AG04449 (cell line): ENCODE measurements at places on chromosomes 1 and 21.

- DNase-seq, result peak; percentile 37
Measured at GRCh38 chr21:31426235-31426797, 82.3 kb upstream of the TIAM1 start.

DNA sequence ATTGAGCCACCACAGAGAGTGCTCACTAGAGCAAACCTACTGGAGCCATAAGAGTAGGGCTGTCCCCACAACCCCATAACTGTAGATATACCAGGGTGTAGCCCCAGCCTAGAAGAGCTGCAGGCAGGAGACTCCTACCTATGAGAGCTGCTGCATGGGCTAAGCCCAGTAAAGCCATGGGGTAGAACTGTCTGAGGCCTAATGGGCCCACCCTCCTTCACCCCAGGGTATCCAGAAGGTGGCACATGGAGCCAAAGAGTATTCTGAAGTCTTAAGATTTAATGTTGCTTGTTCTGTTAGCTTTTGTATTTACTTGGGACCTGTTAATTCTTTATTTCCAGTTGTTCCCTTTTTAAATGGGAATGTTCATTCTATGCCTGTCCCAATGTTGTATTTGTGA, 1193.7 kb upstream of the ADGRL2 start:
- no peak for DNase-seq

DNA sequence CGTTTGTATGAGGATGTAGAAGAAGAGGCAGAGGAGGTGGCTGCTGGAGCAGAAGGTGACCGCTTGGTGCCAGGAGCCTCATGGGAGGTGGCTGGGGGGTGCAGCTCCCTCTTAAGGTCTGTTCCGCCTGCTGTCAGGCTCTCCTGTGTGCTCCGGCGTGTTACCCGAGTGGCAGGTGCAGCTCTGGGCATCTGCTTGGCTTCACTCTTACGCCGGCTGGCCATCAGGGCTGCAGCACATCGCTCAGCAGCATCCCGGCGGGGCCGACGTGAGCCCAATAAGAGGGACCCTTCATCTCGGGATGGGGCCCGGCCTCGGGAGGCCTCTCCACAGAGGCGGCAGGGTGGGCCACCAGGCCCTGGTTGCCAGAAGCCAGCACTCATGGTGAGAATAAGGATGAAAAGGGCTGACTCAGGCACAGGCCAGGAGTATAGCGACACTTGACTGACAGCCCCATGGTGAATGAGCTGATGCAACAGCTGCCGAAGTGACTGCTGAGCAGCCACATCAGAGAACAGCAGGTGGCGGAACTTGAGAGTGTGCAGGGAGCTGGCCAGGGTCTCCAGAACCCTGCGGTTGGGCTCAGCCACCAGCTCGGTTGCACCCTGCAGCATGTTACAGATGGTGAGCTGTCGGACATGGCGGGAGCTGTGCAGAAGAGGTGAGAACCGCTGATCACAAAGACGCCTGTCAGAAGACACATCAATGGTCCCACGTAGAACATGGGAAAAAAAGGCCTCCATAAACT, 17.5 kb downstream of the LRRC41 start:
- DNase-seq, result no peak

GRCh38 chr1:9900142-9901043, 9.7 kb downstream of the CTNNBIP1 start:
- DNase-seq, result no peak

DNA sequence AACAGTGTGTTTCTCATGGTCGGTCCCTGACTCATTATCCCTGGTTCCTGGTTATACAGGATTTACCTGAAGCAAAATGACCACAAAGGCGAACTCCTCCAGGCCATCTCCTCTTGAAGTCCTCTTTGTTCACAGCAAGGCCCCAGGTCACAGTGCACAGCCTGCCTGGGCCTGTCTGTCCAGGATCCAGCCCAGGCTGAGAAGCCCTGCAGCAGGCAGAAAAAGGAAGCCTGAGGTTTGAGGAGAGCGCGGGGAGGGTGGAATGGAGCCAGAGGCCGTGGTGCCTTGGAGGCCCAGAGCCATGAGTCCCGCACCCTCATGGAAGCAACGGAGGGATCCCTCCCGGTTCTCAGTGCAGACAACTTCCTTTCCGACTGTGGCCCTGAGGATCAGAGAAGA, 136.8 kb upstream of the IRF2BP2 start:
- no peak for DNase-seq

DNA sequence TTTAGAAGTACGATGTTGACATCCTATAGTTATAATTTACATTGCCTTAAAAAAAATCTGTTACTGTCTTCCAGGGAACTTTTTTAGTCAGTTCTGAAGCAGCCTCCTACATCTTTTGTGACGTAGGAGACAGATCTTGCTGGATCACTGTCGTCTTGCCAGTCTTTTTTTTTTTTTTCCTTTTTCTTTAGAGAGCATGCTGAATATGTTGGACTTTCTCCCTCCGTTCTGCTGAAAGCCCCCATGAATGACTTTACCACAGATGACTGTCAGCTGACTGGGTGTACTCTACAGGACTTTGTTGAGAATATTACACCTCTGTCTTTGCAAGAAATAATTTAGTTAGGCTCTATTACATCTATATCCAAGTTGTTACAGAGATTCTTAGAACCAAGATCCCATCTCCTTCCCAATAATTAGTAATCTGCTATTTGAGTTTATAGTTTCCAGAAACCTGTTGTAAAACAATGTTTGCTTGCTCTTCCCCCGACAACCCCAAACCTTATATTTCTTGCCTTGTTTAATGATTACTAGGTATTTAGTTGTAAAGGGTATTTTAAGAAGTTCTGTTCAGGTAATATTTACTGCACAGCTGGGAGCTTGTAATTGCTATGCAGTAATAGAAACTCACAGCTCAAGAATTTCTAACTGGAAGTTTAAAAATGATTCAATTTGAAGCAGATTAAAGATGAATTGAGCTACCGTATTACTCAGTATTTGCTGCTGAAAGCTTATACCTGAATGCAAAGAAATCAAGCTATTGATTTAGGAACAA, 61.8 kb downstream of the RASAL2 start:
- no peak for DNase-seq

GRCh38 chr1:206581571-206581981, 30.7 kb downstream of the EIF2D start:
- no peak for DNase-seq

DNA sequence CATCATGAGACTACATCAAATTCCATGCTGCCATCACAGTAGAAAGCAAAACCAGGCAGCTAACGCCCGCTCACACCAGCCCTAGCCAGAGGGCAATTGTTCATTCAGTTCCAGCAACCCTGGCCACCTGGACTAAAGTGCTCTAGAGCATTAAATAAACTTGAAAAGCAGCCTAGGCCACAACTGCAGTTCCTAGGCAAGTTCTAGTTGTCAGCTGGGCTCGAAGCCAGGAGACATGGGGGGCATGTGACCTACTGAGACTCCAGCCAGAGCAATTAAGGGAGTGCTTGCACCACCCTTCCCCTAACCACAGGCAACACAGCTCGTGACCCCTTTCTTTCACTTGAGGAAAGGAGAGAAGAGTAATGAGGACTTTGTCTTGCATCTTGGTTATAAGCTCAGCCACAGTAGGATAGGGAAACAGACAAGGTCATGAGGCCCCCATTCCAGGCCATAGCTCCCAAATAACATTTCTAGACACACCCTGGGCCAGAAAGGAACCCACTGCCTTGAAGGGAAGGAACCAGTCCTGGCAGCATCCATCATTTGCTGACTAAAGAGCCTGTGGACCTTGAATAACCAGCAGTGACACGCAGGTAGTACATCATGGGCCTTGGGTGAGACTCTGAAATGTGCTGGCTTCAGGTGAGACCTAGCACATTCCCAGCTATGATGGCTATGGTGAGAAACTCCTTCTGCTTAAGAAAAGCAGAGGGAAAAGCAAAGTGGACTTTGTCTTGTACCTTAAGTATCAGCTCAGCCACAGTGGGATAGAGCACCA, 77.0 kb downstream of the ZZZ3 start:
- DNase-seq, result peak; percentile 17

- DNase-seq, result no peak
Measured at GRCh38 chr1:232040260-232040659, 413.7 kb downstream of the DISC1 start.

DNA sequence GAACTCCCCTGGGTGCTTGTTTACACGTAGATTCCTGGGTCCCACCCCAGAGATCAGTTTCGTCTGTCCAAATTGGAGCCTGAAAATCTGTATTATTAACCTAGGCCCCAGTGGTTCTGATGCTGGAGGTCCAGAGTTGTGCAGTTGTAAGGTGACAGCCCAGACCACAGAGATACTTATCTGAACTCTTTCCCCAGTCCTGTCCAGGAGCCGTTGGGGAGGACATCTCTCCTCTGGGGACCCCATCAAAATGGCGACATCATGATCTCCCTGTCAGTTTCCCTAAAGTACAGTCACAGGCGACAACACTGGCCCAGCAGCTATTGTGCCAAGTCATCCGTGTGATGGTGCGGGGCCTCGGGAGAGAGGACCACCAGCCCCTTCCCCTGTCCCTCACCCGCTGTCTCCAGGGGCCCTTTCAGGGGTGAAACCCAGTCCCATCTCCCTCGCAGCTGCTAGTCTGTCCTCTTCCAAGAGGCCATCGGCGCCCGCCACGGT, 749 bp upstream of the EFHD2 start:
- no peak for DNase-seq

- no peak for DNase-seq
Measured at GRCh38 chr1:43527111-43527878, 3.4 kb upstream of the PTPRF start.

GRCh38 chr21:34881839-34882371, 167.2 kb downstream of the RUNX1 start:
- peak; percentile 75 for DNase-seq

DNA sequence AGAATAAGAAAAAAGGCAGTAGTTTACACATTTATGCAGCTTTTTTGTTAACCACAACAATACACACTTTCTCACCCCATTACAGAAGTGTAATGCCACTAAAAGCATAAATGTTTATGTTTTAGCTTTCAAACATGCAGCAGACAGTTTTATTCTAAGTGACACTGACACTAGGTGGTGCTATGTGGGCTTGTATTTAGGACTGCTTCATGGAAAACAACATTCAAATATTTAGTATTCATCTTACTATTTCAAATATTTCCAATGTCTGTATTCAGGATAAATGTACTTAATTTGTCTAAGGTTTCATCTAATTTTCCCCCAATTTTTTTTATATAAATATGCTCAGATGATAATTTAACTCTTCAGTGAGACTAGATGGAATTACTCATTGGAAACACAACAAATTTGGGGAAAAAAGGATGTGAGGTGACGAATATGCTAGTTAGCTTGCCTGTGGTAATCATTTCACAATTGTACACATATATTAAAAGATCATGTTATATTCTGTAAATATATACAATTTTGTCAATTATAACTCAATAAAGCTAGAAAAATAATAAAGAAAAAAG, 71.4 kb downstream of the USP1 start:
- DNase-seq, result peak; percentile 5

DNA sequence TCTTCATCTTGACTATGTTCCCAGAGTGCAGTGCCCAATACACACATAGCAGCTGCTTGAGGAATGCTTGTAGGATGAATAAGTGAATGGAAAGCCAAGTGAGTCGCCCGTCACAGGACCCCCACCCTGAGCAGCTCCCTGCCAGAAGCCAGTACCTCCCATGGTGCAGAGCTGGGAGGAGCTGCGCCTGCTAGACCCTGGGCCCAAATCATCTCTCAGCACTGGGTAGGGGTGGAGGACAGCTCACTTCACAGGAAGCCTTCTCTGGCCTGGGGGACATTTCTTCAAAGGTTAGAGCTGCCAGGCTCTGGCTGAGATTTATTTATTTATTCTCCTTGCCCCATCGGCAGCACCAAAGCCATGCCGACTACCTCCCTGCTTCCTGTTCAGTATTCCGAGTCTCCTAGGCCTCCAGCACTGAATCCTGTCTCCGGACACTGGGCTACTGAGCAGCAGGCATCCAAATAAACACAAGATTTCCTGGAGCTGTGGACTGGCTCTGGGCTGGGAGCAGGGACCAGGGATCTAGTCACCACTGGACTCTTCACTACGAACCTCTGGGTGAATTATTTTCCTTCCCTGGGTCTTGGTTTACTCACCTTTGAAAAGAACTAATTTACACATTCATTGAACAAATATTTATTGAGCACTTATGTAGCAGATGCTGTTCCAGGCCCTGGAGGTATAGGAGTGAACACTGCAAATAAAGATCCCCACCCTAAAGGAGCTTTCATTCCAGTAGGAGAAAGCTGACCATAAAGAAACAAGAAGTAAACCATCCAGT, 187.7 kb downstream of the TRABD2B start:
- DNase-seq, result no peak

DNA sequence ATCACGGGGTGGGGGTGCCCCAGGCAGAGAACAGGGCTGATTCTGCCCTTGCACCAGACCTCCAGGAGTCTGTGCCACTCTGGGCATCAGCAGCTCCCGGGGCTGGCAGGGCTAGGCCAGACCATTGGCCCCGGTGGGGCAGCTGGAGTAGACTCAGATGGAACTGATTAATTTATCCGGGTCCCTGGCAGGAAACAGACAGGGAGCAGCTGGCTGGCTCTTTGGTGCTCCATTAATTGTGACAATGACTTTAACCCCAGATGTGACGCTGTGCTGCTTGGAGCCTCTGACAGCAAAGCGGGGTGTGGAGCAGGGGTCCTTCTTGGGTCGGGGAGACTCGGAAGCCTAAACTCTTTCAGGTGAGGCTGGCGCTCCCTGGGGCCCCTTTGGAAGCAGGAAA, 9.5 kb downstream of the EPHA8 start:
- DNase-seq, result no peak

DNA sequence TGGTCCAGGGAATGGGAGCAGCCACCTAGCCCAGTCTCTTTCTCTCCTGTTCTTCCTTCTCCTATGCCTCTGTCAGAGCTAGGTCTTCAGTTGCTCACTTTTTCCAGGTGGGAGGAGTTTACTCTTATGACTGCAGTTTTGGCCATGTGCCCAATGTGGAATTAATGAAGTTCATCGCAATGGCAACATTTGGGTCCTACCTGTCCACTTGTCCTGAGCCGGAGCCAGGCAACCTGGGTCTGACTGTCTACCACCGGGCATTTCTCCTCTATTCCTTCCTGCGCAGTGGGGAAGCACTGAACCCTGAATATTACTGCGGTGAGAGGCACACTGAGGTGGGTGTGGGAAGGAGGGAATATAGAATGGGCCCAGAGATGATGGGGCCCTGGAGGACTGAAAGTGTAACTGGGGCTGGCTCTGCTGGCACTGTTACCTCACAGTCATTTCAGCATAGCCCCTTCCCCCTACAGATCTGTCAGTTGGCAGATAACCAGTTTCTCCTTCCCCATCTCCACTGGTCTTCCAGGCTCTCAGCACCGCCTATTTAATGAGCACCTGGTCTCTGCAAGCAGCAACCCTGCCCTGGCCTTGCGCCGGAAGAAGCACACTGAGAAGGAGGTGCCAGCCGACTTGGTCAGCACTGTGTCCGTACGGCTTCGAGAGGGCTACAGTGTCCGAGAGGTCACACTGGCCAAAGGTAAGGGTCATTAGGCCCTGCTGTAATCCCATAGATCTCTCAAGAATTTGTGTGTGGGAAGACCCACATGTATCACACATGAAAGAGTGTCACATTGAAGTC, 30.1 kb downstream of the SZT2 start:
- DNase-seq, result no peak
